ENCODE measurements at places on chromosomes 1 and 21.

GRCh38 chr1:235920596-235921375, 54.1 kb upstream of the LYST start:
- no peak for DNase-seq

GRCh38 chr1:155008015-155008941, 5.7 kb downstream of the ZBTB7B start:
- DNase-seq, result no peak

- DNase-seq, result peak; percentile 44
These were observed 41.3 kb downstream of the ZBTB18 start for GRCh38 chr1:244092293-244092963.

DNA sequence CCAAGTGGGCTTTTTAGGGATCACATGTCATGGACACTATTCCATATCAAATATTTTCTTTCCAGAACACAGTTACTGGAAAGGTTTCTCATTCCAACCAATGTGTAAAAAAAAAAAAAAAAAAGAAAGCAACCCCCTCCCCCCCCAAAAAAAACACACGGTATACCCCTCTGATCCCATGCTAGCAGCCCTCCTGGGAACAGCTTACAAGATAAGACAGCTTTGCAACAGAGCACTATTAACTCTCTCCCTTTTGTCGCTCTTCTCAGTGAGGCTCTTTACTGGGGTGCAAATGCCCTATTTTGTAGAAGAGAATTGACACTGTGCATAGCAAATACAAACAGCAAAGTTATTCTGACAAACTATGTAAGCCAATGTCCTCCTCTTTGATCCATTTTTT, 161.2 kb downstream of the NTMT2 start:
- DNase-seq, result no peak

GRCh38 chr1:215256936-215257679, 174.6 kb downstream of the KCNK2 start:
- DNase-seq, result peak; percentile 47

GRCh38 chr1:26269198-26269550, 10.7 kb upstream of the SH3BGRL3 start:
- no peak for DNase-seq

DNA sequence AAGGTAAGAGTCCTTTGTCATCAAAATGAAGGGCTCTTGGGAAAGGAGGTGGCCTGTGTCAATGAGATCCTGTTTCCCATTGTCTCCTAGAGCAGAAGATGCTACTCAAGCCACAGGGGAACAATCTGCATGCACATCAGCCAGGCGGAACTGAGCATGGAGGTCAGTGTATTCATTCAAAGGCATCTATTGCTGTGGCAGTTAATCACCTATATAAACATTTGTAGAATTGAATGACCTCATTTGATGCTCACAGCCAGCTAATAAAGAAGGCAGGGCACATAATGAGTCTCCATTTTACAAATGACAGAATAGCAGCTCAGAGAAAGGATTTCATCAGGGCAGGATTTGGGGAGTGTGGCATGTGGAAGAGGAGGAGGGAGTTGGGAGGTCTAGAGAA, 5.7 kb upstream of the FYB2 start:
- DNase-seq, result no peak

GRCh38 chr1:175734642-175735041, 8.8 kb downstream of the TNR start:
- DNase-seq, result peak; percentile 45

DNA sequence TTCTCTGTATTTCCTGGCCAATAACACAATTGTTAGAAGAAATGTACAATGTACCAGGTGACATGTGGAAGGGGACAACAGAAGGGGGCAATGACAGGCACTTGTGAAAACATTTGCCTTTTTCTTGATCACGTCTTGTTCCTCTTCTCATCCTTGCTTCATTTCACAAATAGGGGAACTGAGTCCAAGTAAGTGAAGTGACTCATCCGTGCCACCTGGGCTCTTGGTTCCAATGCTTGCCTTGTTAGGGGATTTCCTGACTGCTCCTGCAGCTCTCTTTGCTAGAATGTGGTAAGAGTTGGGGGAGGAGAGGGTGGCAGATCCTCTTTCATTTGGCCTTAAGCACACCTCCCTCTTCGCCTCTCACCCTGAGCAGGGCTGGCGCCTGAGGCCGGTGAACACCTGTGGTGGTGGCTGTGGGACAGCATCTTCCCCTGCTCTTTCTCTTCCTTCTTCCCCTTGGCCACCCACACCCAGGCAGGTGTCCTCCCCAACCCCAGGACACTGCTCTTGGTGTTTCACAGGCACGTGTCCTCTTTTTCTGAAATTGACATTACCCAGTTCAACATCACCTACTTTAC, 2.2 kb upstream of the RHEX start:
- no peak for DNase-seq

- DNase-seq, result no peak
These were observed 519.9 kb upstream of the USP24 start for GRCh38 chr1:55735106-55735505.

GRCh38 chr1:98306517-98307089, 354.9 kb upstream of the SNX7 start:
- DNase-seq, result no peak

DNA sequence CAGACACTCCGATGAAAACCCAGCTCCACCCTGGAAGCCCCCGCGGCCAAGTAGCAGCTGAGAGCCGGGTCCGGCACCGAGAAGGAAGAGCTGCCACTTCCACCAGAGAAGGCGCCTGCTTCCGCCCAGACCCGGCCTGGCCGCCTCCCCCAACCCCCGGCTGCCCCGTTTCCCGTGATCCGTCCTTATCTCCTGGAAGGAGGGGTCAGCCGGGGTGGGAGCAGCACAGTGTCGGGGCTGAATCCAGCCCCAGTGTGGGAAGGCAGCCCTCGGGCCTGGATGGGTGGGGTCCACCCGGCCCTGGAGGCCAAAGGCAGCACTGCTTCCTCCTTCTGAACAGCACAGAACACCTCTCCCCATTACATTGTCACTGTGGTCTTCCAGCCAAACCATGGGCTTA, 69.4 kb downstream of the MEGF6 start:
- no peak for DNase-seq

DNA sequence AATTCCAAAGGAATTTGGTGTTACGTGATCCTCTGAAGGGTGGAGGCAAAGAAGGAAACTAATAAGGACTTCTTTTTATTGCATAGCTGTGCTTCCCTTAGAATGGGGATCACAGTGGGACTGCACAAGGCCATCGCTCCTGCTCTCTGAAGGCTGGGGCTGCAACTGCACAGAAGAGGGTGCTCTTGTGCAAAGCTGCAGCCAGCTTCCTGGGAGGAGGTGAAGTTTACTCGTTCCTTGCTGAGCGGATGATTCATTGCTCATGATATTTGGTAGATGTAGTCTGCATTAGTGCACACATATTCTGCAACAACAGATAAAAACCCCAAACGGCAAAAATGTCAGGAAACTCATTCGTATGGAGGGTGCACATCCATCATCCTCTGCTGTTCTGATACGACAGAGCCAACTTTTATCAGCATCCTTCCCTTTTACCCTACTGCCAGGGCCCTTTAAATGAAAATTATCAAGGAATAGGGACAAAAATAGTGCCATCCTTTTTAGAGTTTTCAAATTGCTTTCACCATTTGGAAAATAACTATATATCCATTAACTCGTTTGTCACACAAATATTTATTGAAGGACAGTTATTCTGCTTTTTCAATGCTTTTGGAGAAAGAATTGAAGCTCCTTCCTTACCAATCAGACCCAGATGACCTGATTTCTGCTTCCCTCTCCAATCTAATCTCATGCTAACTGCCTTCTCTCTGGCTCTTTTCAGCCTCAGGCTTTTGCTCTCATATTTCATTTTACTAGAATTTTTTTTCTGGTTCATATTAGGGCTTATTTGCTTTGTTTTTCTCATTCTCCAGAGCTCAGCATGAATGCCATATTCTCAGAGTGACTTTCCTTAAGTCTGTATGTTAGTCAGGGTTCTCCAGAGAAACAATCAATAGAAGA, 263.6 kb downstream of the DUSP10 start:
- peak; percentile 71 for DNase-seq

DNA sequence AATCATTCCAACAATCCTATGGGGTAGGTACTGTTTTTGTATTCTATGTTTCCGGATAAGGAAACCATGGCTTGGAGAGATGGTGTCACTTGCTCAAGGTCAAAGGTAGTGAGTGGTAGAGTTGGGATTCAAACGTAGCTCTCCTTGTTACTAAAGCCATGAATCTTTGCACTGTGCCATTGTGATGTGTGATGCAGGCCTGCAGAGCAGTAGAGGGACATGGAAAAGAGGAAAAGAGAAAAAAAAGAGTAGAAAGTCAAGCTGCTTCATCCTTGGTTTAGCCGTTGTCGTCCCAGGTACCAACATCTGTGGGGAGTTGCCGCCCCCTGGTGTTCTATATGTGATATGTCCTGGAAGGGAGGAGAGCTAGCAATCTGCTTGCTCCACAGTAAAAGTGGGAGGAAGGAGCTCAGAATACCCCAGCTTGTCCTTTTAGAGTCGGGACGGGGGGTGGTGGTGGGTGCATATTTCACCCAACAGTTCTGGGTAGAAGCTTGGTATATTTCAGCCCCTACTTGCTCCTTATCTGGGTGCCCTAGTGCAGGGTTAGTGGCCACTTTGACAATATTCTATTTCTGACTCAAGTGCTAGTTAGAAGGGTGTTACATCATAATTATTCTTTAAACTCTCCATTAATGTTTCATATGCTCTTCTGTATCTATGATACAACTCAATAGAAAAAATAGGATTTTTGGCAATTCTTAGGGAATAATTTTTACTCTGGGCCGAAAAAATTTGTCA, 98.4 kb downstream of the EBNA1BP2 start:
- peak; percentile 89 for DNase-seq

- no peak for DNase-seq
These were observed 77.5 kb downstream of the PRDM16 start for GRCh38 chr1:3146458-3146857.

- peak; percentile 17 for DNase-seq
These were observed 719 bp downstream of the SOD1 start for GRCh38 chr21:31660259-31660565.

DNA sequence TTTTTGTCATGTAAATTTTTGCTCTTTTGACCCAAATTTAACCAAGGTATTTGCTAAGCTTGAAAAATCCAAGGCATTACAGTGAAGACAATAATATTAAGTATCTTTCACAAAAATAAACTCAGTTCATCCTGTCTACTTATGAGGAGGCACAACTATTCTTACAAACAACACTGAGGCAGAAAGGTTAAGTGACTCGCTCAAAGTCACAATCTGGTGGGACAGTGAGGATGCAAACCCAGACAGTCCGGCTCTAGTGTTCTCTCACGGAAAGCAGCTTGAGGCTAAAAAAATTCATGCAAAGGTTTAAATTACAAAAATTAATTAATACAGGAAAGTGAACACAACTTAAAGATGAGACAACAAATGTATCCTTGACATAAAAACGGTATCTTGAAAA, 125.3 kb downstream of the SIPA1L2 start:
- no peak for DNase-seq

- DNase-seq, result no peak
These were observed 9.2 kb upstream of the KCNQ4 start for GRCh38 chr1:40774266-40774998.

GRCh38 chr21:45280178-45280821, 7.4 kb downstream of the POFUT2 start:
- no peak for DNase-seq

DNA sequence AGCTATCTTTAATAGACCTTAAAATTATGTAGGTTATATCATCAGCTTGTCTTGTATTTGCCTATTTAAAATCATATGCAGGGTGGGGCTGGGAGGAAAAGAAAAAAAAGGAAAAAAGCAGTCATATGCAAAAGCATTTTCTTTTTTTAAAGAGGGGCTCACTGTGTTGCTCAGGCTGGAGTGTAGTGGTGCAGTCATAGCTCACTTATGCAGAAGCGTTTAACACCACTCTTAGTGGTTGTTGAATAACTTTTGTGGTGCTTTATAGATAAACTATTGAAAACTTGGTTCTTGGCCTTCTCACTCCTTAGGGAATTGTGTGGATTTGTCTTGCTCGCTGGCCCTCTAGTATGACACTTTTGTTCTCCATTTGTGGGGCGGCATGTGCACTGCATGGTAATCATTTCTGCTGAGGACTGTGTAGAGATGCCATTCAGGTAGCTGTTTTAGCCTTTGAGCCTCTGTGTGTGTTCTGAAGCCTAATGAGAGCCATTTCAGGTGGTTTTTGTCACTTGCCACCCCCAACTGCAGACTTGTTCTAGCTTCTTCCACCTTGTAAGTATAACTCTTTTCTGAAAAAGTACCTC, 77.8 kb downstream of the KIF1B start:
- peak; percentile 25 for DNase-seq

- DNase-seq, result peak; percentile 91
These were observed 13.4 kb downstream of the EPB41 start for GRCh38 chr1:28927648-28928313.

DNA sequence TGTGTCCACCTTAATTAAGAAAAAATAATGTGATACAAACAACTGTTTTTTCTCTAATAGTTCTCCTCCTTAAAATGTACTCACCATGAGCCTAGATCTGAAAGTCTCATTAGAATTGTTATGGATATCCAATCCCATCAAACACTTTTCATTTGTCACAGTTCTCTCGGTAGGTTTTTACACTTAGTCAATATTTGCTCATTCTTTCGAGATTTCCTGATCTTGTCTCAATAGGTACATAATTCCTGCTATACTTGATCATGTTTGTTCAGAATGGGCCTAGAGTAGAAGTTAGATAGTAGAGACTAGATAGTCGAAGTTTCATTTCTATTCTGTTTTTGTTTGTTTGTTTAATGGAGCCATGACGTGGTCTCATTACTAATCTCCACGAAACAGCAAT, 2005.7 kb downstream of the NCAM2 start:
- DNase-seq, result no peak

GRCh38 chr21:35603494-35603893, 456.8 kb downstream of the SETD4 start:
- DNase-seq, result no peak

DNA sequence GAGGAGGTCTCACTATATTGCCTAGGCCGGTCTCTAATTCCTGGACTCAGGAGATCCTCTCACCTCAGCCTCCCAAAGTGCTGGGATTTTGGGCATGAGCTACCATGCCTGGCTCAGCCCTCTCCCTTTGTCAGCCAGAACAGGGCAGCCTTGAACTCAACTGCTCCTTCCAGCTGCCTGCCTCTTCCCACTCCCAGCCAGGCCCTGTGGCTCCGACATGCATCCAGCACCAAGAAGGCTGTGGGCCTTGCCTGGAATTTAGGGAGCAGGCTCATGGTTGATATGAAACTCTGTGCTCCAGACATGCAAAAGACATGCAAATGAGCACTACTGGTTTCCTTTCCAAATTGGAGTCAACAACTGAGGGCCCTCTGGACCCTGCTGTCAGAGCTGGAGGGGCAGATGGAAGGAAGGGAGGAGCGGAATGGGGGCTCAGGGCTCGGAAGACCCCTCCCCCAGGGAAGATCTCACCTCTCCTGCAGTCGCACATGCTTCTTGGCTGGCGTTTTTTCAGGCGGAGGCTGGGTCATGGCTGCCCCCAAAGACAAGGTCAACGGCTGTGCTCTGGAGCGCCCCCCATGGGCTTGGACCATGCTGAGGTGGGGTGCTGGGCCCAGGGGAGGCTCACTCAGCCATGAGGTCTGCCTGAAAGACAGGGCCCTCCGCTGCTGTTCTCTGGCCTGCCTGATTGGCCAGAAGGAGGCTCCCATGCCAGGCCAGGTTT, 1.4 kb downstream of the PTPN7 start:
- DNase-seq, result no peak

- DNase-seq, result no peak
These were observed 83.0 kb downstream of the NTPCR start for GRCh38 chr1:233033361-233033760.

Measured in brain (organoid and tissue), 16 donors.